ENCODE measurements at places on chromosomes 5 and 9.
A peak's percentile ranks its signal among the peaks of the same experiment; 100 is the strongest.

- peak; percentile 92 for DNase-seq
Measured at GRCh38 chr5:160629003-160629402, 207.3 kb downstream of the PTTG1 start.

GRCh38 chr5:151758141-151758429 is 346 bp downstream of the ATOX1 start:
- DNase-seq, result no peak

DNA sequence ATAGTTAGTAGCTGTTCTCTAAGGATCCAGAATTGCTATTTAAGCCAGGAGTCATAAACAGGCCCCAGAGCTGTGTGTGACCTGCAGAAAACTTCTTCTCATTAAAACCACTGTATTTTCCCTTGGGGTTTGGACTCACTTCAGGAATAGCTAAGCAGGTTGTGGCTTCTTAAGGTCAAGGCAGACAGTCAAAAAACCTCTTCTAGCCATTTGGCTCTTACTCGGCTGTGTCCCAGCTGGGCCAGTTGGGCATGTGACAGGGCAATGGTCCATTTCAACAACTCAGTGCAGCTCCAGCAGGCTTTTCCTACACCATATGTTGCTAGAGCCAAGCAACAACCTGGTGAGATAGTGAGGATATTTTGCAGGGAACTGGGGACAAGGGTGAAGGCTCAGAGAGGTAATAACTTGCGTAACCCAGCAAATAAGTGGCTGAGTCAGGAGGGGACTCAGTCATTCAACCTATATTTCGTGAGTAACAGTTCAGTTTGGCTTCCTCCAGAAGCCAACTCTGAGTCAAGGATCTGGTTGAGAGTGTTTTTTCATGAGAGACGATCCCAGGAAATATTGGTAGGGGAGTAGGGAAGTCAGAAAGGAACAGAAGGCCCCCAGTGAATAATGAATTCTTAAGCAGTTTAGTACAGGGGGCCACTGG is 115.4 kb upstream of the PPP2R2B start:
- no peak for DNase-seq

DNA sequence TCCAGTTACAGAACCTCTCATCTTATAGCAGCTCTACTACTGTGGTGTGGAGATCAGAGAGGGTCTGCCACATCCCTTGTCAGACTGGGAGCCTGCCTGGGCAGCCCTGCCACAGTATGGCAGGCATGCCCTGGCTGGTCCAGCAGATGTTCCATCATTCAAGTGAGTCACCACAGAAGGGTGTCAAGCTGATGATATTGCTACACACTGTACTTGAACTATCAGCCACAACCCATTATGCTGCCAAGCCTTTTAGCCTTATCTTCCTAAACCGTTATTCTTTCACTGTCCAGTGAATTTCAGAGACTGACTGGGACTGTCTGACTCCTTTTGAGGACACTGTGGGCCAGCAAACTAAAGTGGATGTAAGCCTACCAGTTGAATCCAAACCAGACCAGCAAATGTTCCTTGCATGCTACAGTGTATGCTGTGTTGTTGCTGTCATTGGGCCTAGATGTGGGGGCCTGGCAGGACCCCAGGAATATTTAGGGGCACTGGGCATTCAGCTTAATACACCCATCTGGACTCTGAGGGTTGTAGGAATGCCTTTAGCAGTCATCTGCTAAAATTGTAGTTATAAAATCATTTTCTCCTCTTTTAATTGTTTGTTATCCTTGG is 202.6 kb downstream of the NR3C1 start:
- no peak for DNase-seq

DNA sequence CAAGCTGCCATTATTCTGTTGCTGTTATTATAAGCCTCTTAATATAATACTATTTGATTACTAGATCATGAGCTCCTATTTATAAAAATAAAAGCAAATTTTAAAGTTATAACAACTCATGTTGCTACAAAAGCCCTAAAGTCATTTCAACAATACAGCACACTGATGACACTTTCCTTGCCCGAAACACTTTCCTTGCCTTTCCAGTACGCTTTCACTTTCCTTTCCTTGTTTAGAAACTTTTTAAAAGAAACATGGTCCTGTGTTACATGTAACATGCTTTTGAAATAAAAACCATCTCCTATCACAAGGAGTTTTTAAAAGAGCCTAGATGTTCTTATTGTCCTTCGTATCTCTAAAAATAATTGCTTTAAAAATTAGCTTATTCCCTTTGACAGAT is 688.4 kb downstream of the PTPRD start:
- DNase-seq, result no peak

DNA sequence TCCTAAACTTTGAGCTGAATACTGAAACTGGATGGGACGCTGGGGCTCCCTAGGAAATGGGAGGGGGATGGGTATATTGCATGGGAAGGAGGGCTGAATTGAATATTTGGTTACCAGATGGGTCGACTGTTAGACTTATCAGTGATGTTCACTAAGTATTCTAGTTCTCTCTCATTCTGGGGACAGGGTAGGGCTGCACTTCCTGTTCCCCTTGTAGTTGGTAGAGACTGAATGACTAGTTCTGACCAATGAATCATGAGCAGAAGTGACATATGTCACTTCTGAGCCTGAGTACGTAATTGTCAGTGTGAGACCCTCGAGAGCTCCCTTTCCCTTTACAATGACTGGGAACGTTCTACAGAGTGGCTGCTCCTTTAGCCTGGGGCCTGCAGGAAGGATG is 55.5 kb upstream of the DMRT1 start:
- DNase-seq, result no peak

GRCh38 chr9:6838158-6838557 is 80.4 kb downstream of the KDM4C start:
- no peak for DNase-seq

- DNase-seq, result no peak
Measured at GRCh38 chr5:89996335-89996734, 413.2 kb downstream of the CETN3 start.

- DNase-seq, result no peak
Measured at GRCh38 chr5:67983251-67984110, 232.1 kb upstream of the PIK3R1 start.

DNA sequence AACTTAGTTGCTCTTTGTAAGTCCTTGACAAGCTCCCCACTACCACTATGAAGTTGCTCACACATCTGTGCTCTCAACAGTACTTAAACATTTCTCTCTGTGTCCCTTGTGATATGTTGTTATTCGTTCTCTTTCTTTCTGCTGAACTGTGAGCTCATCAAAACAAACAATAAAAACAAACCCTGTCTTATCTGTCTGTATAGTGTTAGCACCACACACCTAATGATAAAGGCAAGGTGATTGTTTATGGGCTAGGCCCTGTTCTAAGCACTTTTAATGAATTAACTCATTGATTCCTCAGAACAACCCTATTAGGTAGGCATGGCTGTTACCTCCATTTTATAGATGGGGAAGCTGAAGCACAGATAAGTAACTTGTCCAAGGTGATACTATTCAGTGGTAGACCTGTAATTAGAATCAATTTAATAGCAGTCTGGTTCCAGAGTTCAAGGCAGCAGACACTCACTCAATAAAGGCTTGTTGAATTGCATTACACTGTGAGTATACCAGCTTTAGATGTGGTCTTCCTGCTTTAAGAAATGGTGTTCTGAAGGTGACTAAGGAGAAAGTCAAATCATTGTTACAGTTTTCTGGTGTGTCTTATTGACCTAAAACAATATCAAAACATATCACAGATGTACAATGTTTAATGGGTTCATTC is 153.6 kb upstream of the ELL2 start:
- no peak for DNase-seq

- DNase-seq, result no peak
Measured at GRCh38 chr9:18756712-18757125, 276.3 kb downstream of the SAXO1 start.

DNA sequence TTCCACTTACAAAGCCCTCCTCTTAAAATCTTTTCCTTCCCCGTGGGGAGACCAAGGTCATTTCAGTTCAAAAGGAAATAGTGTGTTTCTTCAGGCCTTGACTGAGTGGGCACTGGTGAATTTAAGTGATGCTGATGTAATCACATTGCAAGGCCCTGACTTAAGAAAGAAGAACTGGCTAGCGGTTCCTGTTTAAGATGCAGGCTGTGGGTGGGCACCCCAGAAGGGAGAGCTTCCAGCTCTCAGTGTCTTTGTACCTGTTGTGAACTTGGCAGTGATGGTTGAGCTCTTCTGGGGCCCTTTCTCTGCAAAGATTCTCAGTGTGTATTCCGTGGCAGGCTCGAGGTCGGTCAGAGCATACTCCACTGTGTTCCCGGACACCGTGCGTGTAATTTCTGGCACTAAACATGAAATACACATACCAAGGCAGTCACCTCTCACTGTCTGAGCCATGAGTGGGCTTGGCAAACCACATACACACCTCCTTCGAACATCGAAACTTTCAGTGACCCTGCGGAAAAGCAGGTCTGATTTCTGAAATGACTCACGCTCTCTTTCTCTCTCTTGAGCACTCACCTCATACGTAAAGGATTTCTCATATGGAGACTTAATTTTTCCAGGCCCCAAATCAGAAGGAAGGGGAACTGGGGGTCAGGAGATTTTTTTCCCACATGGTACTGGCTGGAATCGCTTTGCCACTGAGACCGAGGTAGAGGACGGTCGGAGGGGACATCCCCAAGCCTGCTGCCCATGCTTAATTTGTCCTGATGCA is 81.9 kb downstream of the TNC start:
- DNase-seq, result no peak

GRCh38 chr9:87109851-87110250 is 162.5 kb upstream of the GAS1 start:
- DNase-seq, result no peak

DNA sequence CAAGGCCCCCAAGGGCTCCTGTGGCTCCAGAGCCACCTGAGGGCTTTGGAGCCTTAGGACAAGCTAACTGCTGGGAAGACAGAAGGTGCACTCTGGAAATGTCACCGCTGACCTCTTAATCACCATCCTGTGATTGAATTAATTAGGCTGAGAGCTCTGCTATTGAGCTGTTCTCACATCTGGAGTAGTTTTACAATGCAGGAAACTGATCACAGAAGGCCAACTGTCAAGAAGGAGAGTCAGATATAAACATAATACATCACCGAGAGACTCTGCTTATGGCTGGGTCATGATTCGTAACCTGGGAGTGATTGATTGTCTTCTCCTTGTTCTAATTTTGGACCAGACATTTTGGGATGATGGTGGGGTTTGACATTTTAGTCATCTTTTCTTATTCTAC is 226.1 kb downstream of the SLIT3 start:
- DNase-seq, result no peak

DNA sequence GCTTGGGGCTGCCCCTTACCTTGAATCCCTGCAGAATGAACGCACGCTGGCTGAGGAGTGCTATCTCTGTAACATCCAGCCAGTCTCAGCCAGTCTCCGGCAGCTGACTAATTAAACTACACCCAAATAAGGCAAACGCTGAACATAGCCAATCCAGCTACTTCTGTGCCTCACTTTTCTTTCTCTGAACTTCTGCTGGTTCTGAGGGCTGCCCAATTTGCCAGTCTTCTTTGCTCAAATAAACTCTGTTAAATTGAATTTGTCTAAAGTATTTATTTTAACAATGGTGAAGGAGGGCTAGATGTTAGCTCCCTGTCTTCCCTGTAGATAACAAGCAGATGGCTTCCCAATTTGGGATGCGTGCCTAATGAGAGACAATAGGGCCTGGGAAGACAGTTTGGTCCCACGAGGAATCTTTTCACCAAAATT is 154.0 kb upstream of the NFIL3 start:
- no peak for DNase-seq

DNA sequence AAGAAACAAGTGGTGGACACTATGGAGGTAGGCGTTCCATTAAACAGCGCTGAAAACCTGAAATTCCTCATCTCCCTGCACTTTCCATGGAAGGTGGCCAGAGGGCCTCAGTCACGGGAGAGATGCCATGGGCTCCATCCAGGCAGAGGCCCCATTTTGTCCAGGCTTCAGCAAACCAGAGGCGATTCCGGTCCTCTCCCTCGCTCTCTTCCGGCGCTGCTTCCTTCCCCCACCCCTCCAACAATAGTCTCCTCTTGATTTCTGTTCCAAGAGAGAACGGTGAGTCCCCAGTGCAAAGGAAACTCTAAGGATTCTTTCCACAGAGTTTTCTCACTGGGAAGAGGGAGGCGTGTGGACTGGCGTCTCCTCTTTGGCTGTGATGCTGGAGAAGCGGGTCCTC is 7.5 kb downstream of the ZNF366 start:
- no peak for DNase-seq

- DNase-seq, result no peak
Measured at GRCh38 chr5:36878392-36879082, 2.0 kb downstream of the NIPBL start.

DNA sequence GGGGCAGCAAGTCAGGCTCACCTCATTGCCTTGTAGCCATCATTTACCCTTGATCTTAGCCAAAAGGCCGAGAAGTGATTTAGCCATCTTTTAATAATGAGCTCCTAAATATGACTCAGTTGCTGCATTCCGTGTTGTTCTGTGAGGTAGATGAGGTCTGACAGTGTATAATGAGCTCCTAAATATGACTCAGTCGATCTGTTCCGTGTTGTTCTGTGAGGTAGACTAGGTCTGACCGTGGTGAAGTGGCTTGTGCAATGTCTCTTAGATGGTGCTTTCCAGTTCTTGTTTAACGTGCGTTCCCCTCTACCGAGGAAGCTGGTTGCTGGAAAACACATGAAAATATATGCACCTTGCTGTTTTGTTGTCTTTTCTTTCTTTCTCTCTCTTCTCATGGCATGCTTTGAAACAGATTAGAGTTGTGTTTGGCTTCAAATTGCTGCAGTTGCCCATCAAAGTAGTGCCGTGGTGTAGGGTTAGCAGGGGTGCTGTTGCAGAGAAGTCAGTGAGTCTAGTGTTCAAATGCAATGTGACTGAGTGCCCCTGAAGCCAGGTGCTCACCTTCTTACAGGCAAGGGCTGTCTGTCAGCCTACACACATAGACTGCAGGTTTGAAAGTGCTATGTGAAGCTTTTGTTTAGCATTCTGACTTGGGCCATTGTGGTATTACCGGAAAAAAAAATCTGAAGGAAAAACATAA is 118.6 kb downstream of the KDM4C start:
- DNase-seq, result no peak

DNA sequence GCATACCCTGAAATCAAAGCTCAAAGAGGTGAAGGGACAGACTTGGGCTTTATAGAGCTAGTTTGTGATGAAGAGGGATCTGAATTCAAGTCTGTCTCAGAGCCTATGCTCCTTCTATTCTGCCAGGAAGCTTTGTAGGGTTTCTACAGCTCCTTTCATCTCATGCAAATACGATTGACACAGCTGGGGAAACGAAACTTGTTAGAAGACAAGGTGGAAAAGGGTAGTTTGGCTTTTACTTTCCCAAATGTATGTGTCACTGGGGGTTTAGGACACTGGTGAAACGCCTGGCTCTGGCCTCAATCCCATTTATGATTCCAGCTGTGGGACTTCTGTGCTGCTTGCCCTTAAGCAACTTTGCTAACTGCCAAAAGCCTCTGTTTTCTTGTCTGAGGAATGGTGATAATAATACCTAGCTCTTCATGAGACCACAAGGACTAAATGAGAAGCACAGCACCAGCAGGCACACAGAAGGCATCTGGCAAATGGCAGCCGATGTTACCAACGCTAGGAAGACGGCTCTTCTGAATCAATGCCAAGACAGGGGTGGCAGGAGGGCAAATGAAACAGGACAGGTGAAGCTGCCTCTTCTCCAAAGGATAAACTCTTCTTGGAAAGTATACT is 70.3 kb upstream of the EQTN start:
- DNase-seq, result no peak
